ENCODE measurements at places on chromosomes 4 and X. TPM values are rescaled to one million over a fixed set of nuclear protein-coding genes. Genes with fewer than 3 reads are reported as not detected.

The MAEA gene
- polyA plus RNA-seq: 88.5 TPM

- no peak overlapping the region for H3K27ac ChIP-seq
- no peaks in the 10 kb centered on the region for H3K27me3 ChIP-seq
- H3K4me3 ChIP-seq: no peak overlapping the region
- peaks cover 24% of the 10 kb centered on the region for H3K4me1 ChIP-seq
- no peak for DNase-seq
These were observed 583.1 kb downstream of the INPP4B start for GRCh38 chr4:142262956-142263355.

- no peaks in the 10 kb centered on the region for H3K27me3 ChIP-seq
- H3K36me3 ChIP-seq: peaks cover 4% of the 10 kb centered on the region
- no peak overlapping the region for H3K27ac ChIP-seq
- H3K4me1 ChIP-seq: peaks cover 7% of the 10 kb centered on the region
- no peak overlapping the region for H3K4me3 ChIP-seq
- DNase-seq: no peak
These were observed 4.2 kb downstream of the PGM2 start for GRCh38 chr4:37830640-37831039.

DNA sequence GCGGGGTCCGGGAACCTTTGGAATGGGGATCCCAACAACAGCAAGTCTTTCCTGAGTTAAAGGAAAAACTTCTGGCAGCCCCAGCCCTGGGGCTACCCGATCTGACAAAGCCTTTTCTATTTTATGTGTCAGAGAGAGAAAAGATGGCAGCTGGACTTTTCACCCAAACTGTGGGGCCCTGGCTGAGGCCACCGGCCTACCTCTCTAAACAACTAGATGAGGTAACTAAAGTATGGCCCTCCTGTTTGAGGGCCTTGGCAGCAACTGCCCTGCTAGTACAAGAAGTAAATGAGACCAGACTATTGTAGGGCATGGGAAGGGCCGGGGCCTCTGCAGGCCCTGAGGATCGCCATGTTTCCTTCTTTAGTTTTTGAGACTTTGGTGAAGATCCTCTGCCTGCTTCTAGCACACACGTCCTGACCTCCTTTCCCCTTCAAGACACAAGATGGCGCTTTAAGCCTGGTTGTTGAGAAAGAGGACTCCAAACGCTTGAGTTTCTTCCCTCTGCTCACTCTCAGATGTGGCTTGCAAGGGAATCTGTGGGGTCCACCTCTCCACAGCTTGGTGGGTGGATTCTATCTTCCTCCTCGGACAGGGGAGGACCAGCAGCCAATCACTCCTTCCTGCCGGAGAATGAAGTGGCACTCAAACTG is 18.5 kb upstream of the DRD5 start:
- H3K4me3 ChIP-seq: no peak overlapping the region
- DNase-seq: peak; percentile 30
- H3K4me1 ChIP-seq: no peaks in the 10 kb centered on the region
- H3K36me3 ChIP-seq: no peaks in the 10 kb centered on the region
- no peak overlapping the region for H3K27ac ChIP-seq
- no peaks in the 10 kb centered on the region for H3K27me3 ChIP-seq

The CPZ gene
- polyA plus RNA-seq: not detected

The ABCE1 gene
- polyA plus RNA-seq: 83.6 TPM

GRCh38 chrX:151287954-151288353 is 109.1 kb upstream of the VMA21 start:
- no peaks in the 10 kb centered on the region for H3K36me3 ChIP-seq
- no peak for DNase-seq
- H3K4me3 ChIP-seq: no peak overlapping the region

GRCh38 chr4:113468165-113469022 is 293.1 kb downstream of the CAMK2D start:
- H3K27ac ChIP-seq: no peak overlapping the region
- DNase-seq: no peak
- peaks cover 4% of the 10 kb centered on the region for H3K36me3 ChIP-seq
- no peaks in the 10 kb centered on the region for H3K27me3 ChIP-seq
- no peak overlapping the region for H3K4me3 ChIP-seq

GRCh38 chr4:2794486-2795299 is 1.8 kb downstream of the SH3BP2 start:
- DNase-seq: no peak
- peaks cover 27% of the 10 kb centered on the region for H3K4me1 ChIP-seq
- no peak overlapping the region for H3K27ac ChIP-seq
- no peaks in the 10 kb centered on the region for H3K36me3 ChIP-seq

Data from naive thymus-derived CD4-positive, alpha-beta T cell (primary cell).